ENCODE measurements at places on chromosomes 7 and 10. TPM values are rescaled to one million over a fixed set of nuclear protein-coding genes. Genes with fewer than 3 reads are reported as not detected.

The MGAM2 gene
- 1.9 TPM for total RNA-seq

The BTBD16 gene
- not detected for total RNA-seq

The CPA5 gene
- total RNA-seq = not detected

The MSS51 gene
- 4.5 TPM for total RNA-seq

The PLXNA4 gene
- 15.3 TPM for total RNA-seq

The FOXP2 gene
- total RNA-seq = not detected

The PAX2 gene
- not detected for total RNA-seq

The IFIT2 gene
- 103 TPM for total RNA-seq

The STAG3 gene
- 5.5 TPM for total RNA-seq

The UNCX gene
- total RNA-seq = not detected

The FAM25G gene
- not detected for total RNA-seq

The FFAR4 gene
- not detected for total RNA-seq

The DENND2A gene
- not detected for total RNA-seq

The DMTF1 gene
- total RNA-seq = 154 TPM

The AGMO gene
- total RNA-seq = not detected

DNA sequence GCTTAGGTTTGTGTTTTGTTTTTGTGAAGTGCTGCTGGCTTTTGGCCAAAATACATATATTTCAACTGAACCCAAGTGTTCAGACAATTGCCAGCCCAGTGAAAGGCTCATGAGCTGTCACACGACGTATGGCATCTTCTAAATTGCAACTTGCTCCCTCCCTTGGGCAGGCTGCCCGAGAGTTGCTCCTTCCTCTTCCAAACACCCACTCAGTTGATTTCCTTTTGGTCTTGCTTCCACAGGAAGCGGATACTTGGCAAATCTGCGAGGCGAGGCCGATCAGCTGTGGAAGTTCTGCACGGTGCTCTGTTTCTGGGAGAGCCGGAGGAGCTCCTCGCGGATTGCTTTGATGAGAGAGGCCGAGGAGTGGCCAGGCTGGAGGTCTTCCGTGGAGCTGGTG, 39.6 kb upstream of the ATP6V0A4 start:
- DNase-seq = no peak

GRCh38 chr7:69922026-69922803, 323.9 kb downstream of the AUTS2 start:
- DNase-seq = no peak

- DNase-seq = no peak
These were observed 1.9 kb downstream of the TMEM229A start for GRCh38 chr7:124030964-124031363.

- no peak for DNase-seq
These were observed 178.6 kb downstream of the RPS24 start for GRCh38 chr10:78212060-78212785.

GRCh38 chr10:123458933-123459332, 207.2 kb upstream of the GPR26 start:
- no peak for DNase-seq

GRCh38 chr10:23069019-23069815, 26.2 kb upstream of the MSRB2 start:
- no peak for DNase-seq

- DNase-seq = no peak
These were observed 44.5 kb downstream of the WDFY4 start for GRCh38 chr10:48729222-48729621.

DNA sequence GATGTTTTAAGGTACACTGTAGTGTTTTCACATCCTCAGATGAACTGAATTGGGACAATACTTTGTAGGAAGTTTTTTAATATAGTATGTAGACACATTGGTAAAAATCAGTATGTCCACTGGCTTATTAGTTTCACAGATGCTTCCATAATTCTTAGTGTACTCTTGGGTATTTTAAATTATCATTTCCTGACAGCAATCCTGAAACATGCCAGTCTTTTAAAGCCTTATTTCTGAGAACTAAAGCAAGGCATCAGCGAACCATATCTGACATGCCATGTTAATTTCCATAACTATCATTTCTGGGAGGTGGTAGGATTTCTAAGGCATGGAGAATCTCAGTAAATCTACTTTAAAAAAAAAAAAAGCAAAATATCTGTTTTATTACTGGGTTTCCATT, 266.4 kb downstream of the ADK start:
- DNase-seq = no peak

- DNase-seq = no peak
These were observed 174.8 kb downstream of the JAZF1 start for GRCh38 chr7:28005847-28006231.

GRCh38 chr10:29545122-29545521, 89.6 kb downstream of the SVIL start:
- no peak for DNase-seq

DNA sequence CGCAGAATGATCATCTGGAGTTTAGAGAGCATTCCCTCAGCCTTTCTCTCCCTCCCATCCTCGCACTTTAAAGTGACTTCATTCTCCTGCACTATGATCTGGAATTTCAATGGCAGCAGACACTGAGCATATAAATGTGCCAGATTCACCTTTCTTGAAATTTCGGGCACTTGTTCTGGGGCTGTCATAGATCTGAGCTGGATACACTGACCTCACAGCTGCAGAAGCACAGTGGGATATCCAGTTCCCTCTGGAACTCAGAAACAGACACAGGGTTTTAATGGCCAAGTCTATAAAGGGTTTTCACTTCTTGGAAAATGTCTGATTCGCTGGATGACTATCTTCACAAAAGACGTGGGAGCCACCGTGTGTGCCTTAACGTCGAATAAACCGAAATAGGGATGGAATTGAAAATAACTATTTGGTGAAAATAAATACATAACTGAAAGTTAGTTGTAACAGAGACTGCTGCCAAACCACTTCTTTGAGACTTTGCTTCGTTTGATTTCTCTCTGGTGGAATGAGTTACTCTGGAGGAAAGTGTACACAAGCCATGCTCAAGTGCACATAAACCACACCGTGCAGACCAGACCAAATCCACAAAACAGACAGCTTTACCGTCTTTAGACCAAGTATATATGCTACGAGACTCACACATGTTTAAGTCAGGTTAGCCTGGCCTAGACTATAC, 126.1 kb downstream of the SVIL start:
- no peak for DNase-seq

DNA sequence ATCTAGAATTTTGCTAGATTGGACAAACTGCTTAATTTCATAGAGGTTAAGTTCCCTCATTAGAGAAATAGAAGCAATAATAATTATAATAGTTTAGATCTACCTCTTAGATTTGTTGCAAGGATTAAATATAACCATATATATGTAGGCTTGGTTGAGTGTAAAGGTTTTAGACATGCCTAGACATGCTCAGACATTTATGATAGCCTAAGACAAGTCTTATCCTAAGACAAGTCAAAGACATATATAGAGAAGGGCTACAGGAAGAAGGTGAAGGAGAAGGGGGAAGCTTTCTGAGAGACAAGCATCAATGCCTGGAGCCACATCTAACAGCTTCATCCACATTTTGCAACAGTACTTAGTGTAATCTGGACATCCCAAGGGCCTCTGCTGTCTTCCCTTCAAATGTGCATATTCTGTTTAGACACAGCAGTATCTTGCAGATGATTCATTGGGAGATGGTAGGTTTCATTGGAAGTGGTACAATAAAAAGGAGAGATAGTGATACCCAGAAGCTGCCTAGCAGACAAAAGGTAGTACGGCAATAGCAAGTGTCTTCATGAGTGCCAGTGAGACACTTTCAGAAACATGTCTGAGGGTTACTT, 146.5 kb downstream of the HGF start:
- no peak for DNase-seq

DNA sequence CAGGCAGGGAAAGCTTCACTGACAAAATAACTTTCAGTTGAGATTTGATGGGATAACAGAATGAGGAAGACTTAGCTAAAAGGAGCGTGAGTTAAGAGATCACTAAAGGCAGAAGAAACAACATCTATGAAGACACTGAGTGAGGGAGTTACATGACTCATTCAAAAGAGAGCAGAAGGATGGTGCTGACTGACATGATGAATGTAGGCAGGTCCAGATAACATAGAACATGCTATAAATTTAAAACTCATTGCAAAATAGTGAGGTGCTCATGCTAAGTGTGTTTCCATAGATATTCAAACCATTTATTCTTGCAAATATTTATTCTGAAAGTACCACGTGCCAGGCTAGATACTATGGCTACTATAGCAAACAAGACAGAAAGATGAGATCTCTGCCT, 116.4 kb upstream of the DGKB start:
- no peak for DNase-seq

GRCh38 chr7:132430861-132431822, 145.1 kb downstream of the PLXNA4 start:
- DNase-seq = peak; percentile 84

- no peak for DNase-seq
These were observed 456.2 kb downstream of the DNAJB6 start for GRCh38 chr7:157793087-157793353.

DNA sequence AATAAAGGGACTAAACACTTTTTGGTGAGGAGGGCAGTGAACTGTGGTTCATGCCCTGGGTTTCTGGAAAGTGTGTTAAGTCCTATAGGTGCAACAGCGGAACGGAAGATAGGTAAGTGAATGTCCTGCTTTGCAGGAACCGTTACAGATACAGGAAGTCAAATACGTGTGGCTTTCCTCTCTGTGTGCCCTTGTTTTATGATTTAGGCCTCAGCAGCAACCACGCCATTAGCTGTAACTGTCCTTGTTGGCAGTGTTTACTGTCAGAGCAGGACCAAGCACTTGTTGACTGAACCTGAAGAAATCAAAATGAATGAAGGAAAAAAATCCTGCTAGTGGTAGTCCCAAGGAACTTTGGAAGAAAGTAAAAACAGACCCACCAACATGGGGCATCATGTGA, 150.3 kb downstream of the PIP4K2A start:
- DNase-seq = no peak

- DNase-seq = no peak
These were observed 13.7 kb downstream of the ZMIZ2 start for GRCh38 chr7:44762300-44762699.

DNA sequence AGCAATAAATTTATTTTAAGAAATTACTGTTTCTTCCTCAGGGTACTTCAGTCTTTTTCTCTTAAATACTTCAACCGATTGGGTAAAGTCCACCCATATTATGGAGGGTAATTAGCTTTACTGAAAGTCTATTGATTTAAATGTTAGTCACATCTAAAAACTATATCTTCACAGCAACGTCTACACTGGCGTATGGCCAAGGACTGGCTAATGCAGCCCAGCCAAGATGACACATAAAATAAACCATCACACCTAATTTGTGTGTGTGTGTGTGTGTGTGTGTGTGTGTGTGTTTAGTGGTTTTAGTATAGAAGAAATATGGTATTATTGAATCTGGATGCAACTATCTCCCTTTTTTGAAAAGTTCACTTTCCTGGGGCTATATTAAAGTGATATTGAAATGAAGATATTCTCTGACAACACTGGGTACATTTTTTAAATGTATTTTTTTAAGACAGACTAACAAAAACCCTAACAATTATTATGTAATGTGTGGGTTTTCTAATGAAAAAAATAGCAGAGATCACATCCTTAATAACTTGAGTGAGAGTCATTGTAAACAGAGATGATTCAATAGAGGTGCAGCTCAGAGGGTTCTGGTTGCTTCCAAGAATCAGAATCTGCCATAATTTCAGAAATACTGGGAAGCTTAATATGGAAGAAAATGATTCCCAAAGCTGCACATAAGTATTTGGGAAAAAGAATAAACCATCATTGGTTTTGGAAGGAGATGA, 584.2 kb upstream of the MBL2 start:
- no peak for DNase-seq
